Heart right ventricle (tissue), 16 donors: ENCODE measurements at places on chromosomes 7 and 10.

DNA sequence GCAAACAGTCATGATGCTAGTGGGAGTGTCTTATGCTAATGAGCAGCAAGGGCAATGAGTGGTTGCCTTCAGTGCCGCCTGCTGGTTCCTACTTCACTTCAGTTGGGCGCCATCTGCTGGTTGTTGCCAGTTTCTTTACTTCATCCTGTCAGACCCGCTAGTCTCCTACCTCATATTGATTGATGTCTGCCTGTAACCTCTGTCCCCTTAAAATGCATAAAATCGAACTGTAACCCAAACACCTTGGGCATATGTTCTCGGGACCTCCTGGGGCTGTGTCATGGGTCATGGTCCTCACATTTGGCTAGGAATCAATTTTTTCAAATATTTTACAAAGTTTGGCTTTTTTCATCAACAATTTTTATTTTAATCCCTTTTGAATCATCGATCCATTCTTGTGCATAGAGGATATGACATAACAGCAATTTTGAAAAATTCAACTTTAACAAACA is 62.8 kb upstream of the C7orf33 start:
- peak; percentile 50 for DNase-seq

DNA sequence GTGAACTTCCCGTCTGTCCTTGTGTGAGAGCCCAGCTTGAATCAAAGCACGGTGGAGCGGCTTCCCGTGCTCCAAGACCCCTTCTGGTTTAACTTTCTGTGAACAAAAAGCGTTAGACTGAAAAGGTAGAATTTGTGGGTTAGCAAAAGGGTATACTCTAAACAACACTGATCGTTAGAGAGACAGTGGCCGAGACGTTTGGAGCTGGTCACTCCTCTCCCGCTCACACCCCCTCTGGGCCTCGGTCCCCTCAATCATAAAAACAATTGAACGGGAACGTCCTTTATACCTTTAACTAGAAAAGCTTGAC is 502 bp downstream of the PRKRIP1 start:
- no peak for DNase-seq

DNA sequence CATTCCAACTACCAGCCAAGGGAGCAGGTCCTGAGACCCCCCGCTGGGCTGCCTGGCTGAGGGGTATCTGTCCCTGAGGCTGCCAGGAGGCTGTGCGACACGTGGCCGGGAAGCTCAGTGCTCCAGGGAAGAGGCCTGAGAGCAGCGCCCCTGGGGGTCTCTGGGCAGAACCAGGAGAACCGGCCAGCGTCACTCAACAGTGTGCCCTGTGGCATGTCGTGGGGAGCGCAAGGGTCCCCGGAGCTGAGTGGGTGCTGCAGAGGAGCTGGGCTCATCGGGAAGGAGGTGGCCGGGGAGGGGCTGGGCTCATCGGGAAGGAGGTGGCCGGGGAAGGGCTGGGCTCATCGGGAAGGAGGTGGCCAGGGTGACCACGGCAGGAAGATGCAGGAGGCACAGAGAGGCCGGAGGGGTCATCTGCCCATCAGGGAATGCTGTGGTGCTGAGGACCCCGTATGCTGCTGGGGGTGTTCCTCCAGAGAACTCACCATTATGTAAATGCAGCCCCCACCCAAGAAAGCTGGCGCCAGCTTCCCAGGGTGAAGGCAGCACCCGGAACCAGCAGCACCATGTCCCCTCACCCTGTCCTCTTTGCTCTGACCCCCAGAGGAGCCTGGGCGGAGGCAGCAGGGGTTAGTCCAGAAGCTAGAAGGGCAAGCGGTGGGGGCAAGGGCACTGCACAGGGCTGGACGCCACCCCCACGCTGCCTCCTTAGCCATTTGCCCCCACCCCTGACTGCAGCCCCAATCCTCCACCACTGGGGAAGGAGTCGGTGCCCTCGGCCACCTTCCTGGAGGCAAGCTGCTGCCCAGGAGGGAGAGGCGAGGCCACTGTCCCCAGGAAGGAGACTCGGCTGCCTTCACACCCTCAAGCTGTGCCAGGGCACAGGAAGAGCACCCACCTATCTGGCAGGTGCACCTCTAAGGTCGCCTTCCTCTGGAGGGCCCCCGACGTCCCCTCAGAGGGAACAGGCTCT is 33.3 kb downstream of the CALML3 start:
- DNase-seq = no peak

DNA sequence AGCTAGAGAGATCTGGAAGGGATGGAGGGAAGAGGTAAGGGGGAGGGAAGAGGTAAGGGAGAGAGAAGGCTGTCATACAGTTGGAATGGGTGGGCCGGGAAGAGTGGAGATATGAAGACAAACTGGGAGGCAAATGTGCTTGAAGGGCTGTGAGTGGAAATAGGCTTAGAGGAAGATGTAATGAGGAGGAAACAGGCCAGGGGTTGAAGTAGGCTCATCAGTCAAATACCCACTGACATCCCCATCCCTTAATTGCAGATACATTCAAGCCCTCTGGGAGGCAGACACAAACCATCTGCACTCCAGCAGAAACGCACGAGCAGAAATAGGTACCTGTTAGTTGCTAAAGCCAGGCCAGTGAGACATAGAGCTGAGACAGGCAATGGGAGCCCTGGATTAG is 2.1 kb downstream of the SYNPO2L start:
- no peak for DNase-seq

DNA sequence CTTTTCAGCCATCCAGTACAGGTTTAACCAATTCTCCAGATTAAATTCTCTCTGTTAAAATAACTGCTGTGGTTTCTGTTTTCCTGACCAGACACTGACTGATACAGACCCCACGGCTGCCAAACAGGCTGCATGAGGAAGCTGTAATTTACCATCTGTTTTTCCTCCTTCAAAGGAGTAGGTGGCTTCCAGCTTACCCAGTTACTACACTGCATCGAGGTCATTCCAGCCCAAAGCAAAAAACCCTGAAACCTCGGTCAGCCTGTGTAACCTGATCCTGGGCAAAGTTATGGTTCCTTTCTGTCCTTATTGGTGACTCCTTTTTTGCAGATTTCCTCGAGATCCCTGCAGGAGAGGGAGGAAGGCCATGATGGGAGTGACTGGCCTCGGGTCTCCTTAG is 27.9 kb upstream of the LOXL4 start:
- DNase-seq = no peak

GRCh38 chr10:71158902-71159301 is 53.5 kb upstream of the UNC5B start:
- no peak for DNase-seq

DNA sequence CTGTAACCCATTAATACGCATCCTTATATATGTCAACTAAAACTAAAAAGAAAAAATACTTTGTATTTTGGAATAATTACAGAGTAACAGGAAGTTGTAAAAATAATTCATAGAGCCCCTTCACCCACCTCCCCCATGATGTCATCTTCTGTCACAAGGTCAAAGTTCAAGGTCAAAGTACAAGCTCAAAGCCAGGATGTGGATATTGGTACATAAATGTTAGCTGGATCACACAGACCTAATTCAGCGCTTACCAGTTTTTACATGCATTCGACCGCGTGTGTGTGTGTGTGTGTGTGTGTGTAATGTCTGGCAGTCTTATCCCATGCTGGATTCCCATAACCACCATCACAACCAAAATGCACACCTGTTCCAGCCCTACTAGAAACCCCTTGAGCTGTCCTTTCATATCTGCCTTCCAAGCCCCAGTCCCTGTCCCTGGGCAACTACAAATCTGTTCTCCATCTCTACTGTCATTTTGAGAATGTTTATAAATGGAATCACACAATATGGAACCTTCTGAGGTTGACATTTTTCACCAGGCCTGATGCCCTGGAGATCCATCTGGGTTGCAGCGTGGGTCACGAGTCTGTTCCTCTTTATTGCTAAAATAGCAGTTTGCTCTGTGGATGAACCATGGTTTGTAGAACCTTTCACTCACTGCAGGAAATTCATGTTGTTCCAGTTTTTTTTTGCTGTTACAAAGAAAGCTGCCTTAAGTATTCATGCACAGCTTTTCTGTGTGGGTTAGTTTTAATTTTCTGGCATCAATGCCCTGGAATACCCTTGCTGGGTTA is 153.6 kb upstream of the PITRM1 start:
- DNase-seq = no peak

- DNase-seq = no peak
These were observed 1111.8 kb upstream of the C7orf33 start for GRCh38 chr7:147478796-147479195.

DNA sequence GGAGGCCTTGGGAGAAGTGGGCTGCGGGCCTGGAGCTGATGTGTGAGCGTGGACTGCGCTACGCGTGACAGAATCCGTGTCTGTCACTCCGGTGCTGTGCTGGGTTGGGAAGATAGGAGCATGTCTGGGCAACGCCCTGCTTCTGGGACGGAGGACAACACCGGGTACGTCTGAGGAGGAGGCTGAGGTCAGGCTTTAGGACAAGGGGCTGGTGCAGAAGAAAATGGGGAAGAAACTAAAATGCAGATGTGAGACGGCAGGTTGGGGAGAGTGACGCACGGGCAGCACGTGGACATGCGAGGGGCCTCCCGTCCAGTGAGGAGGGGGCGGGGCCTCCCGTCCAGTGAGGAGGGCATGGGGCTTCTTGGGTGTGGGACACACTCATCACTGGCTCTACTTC is 207.4 kb downstream of the DNAJB6 start:
- DNase-seq = no peak

GRCh38 chr7:137909042-137909441 is 62.3 kb upstream of the DGKI start:
- DNase-seq = no peak

- no peak for DNase-seq
These were observed 68.0 kb downstream of the MKI67 start for GRCh38 chr10:128058106-128058749.

DNA sequence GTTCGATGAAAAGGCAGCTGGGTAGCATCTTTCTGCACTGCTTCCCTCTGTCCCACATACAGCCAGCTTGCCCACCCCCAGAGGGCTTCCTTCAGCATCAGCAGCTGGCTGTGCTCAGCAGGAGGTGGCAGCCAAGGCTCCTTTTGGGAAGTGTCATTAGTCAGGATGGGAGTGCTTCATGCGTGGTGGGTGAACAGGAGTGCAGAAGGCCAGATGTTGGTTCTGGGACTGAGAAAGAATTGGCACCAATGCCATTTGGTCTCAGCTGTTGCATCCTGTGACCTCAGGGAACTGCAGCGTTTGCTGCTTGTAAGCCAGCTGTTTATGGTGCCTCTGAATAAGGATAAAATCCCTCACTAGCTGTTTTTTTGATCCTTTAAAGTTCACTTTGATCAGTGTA is 131.1 kb upstream of the SORCS3 start:
- DNase-seq = no peak
